Esophagus squamous epithelium (tissue), 5 donors: ENCODE measurements at places on chromosomes 16 and 17. TPM values are rescaled to one million over a fixed set of nuclear protein-coding genes. Genes with fewer than 3 reads are reported as not detected.

DNA sequence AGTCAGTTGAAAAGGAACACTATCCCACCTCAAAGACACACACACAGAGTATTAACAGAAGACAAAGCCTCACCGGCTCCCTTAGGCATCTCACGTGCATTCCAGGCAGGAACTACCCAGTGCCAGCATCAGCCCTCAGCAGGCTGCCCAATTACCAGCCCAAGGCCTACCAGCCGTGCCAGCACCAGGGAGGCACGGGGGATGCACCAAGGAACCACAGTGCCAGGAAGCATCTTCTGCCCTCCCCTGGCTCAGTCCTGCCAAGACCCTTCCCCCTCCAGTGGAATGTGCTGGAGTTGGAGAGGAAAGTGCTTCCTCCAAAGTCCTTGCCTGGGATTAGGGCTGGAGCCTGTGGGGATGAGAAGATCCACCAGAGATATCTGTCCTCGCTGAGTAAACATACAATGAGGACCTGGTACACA, 11.0 kb upstream of the KRT19 start:
- no peak for DNase-seq

Gene TMEM114
- total RNA-seq = not detected

Gene ENO3
- total RNA-seq = 3.6 TPM

Gene HSPB9
- total RNA-seq = not detected

DNA sequence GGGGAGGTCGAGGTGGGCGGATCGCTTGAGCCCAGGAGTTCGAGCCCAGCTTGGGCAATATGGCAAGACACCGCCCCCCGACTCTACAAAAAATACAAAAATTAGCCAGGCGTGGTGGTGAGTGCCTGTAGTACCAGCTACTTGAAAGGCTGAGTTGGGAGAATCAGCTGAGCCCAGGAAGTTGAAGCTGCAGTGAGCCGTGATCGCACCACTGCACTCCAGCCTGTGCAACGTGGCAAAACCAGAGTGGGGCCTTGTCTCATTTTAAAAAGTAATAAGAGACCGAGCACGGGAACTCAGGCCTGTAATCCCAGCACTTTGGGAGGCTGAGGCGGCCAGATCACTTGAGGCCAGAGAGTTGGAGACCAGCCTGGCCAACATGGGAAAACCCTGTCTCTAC, 24.4 kb upstream of the ABCC1 start:
- no peak for DNase-seq

DNA sequence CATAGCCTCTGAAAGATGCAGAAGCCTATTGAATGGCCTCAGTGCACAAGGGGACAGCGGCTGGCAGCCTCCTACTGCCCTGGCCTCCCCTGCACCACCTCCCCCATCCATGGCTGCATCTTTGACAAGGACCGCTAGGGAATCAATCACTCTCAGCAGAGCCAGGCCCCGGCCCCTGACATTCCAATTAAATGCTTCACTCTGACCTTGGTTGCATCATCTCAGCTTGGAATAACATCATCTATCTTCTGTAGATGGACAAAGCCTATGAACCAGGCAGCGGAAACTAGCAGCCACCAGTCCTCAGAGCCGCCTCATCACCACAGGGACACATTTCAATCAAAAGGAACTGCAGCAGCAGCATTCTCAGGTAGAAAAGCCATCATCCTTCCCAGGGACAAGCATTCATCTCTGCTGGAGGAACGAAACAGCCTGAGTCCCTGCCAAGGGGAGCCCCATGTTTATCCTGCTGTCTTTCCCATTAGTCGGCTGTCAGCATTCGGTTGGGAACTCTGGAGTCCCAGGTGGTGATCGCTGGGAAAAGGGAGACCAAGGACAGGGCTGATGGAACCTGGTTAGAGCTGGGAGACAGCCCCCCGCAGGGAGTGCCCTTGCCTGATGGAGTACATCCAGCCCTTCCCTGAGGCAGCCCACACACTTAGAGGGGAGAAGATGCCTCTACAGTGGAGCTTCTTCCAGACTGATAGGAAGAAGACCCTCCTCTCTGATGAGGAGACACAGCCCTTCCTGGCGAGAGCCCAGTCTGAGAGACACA, 11.5 kb upstream of the TMEM132E start:
- no peak for DNase-seq

Gene METRNL
- 84.4 TPM for total RNA-seq

Gene HASPIN
- total RNA-seq = 4.5 TPM
